Fibroblast of skin of scalp (primary cell): ENCODE measurements at places on chromosomes 7 and 10.

DNA sequence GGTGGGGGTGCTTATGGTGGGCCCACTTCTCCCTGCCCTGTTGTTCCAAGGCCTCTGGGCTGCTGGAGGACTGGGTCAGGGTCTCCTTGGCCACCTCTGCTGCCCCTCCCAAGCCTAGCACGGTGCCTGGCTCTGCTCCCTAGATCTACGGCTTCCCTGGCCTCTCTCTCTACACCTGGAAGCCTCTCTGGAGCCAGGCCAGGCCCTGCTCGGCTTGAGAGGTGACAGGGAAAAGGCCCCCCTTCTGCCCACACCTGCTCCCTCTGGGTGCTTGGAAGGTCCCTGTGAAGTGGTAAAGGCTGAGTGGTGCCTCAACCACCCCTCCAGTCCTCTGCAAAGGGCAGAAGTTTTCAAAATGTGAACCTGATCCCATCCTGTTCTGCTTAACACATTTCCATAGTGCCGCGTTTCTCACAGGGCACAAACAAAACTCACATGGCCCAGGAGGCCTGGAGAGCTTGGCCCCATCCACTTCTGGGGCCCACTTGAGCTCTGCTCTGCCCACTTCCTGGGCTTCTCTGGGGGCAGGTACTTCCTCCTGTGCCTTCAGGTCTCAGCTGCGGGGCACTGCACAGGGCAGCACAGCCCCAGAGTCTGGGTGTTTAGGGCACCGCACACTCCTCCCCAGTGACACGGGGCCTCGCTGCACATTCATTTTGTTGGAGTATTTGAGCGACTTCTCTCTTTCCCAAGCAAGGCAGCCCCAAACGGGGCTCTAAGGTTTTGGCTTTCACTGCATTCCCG, 169.9 kb downstream of the PIP4K2A start:
- no peak for DNase-seq

DNA sequence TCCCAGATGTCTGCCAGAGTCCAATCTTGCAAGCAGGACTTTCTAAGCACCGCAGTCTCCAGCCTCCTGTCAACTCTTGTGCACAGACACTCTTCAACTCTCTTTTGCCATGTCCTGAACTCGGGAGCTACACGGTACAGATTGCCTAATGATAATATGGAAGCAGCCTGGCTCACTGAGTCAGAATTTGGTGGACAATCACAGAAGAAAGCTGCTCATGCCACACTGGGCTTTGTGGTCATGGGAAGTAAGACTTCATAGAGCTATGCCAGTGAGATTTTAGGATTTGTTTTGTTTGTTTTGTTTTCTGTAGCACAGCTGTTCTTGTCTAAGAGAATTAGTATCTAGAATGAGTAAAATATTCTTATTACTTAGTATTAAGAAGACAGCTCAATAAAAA, 144.1 kb upstream of the PRSS58 start:
- no peak for DNase-seq

DNA sequence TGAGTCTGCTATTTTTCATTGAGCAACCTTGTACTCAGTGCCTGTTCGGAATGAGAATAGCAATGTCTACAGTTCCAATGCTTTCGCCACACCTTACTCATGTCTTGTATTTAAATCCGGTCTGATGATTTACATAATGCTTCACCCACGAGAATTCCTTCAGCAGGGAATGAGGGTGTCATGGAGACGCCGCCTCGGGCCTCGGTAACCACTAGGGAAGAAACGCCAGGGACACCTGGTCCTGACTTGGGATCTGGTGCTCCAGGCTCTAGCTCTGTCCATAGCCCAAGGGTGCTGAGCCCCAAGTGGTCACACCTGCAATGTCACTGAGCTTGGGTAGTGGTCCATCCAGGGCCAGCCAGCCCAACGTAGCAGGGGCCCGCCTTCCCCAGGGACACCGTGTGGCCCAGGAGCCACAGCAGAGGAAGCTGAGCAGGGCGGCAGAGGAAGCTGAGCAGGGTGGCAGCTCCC, 37.4 kb downstream of the PRKAG2 start:
- no peak for DNase-seq

DNA sequence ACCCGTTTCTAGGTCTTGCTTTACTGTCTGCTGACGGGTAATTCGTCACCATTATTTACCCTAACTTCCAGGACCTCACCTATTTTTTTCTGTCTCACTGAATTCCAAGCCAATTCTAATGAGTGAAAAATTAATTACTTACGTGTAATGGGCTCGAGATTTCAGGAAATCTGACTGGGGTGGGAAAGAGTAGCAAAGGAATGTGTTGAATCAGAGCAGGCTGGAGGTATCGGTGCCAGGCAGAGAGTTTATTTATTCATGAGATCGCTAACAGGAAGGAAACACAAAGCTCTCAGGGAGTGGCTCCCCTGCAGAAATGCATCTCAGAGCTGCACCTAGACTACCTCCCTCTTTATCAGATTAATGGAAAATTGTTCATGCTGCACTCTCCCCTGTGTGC, 4.0 kb upstream of the DIP2C start:
- peak; percentile 10 for DNase-seq

GRCh38 chr10:69465457-69466157, 14.3 kb downstream of the TSPAN15 start:
- DNase-seq, result no peak

- DNase-seq, result no peak
These were observed 272 bp upstream of the GJC3 start for GRCh38 chr7:99929730-99930053.
